ENCODE measurements at places on chromosomes 13 and 19.

DNA sequence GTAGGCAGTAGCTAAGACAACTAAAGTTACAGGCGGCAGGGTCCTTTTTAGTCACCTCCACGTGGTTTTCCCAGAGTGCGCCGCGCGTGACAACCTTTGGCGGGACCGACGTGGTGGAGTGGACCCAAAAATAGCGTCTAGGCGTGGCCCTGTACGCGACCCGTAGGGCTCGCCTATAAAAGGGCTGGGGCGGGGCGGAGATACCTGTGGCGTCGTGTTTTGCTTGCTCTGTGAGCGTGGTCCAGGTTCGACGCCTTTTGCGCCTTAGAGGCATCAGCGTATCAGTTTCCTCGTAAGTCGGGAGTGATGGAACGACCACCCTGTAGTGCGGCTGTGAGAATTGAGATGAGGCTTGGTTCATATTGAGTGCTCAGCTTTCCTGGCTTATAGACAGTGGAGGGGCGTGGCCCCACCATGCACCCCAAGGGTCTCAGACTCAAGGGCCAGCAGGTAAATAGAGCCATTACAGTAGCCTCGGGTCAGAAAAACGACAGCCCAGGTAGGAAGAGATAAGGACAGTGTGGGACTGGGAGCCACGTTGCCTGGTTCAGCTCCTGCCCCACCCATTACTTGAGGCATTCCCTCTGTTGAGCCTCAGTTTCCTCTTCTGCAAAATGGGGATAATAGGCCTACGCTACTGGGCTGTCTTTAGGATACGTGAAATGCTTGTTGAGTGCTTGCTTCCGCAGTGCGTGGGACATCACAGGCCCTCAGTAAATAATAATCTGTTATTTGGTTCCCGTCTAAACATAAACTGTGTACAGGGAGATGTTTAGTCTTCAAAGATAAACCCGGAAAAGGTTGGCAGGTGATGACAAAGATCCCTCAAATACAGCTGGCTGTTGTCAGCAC is 693 bp upstream of the TMED1 start:
- no peak for DNase-seq

GRCh38 chr19:6481541-6482342 is at the start of gene DENND1C:
Gene DENND1C, minus strand, starts transcription at chr19:6481787. Its CDS starts 92 bp downstream, at chr19:6481695.
- DNase-seq, result no peak

- peak; percentile 50 for DNase-seq
These were observed 10.1 kb downstream of the GRIN2D start for GRCh38 chr19:48403606-48404005.

DNA sequence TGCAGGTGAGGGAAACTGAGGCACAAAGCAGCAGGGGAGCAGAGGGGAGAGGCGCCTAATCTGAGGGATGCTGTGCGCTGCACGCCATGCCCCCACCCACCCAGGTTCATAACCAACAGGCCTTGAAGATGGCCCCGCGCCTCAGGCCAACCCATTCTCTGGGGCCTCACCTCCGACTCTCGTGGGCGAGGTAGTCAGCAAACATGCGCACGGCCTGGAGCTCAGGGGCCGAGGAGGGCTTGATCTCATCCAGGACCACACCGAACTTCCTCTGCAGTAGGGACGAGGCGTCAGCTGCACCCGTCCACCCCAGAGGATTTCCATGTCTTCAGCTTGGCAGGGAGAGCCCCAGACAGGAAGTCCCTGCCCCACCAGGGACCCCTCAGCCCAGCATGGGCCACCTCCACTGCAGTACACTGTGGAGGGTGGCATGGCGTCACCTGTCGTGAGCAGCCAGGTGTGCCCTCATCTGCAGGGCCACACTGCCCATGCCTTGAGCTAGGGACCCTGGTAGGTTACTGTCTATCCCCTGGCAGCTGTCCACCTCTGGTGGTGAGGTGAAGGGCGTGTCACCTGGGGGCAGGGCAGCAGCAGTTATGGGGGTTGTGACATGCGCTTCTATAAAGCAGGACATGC is 8.3 kb downstream of the COPE start:
- no peak for DNase-seq

DNA sequence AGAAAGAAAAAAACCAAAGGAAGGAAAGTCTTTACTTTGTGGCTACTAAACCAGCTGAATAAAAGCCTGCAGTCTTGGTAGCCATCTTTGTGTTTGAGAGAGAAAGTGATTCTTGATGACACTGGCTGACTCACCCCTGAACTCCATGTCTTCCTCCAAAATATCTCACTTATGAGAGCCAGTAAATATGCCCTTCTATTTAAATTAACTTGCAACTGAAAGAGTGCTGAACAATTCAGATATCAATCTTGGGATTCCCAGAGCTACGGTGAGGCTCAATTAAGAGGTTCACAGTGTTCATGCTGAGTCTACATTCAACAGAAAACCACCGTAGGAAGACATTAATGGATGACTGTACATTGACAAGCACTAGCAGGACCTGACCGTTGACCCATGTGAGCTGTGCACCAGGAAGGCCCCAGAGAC is 57.9 kb downstream of the KCTD12 start:
- no peak for DNase-seq

DNA sequence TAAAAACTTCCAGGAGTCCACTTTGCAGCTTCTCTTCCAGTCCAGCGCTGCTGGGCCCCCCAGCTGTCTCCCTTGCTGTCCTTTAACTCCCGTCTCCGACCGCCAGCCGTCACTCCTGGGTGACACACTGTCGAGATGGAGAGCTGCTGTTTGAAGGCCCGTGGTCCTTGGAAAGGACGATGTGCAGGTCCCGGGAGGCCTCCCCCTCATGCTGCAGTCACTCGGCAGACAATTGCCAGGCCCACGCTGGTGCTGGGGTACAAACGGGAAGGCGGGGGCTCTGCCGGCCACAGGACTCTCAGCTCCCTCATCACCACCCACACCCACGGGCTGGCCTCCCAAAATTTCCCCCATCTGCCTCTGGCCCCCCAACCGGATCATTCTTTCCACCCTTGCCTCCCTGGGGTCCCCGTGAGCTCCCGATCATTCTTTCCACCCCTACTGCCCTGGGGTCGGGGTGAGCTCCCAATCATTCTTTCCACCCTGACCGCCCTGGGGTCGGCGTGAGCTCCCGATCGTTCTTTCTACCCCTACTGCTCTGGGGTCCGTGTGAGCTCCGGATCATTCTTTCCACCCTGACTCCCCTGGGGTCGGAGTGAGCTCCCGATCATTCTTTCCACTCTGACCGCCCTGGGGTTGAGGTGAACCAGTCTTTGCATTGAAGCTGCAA is 16.0 kb upstream of the ZNF554 start:
- DNase-seq, result no peak

- no peak for DNase-seq
These were observed 67.5 kb downstream of the LATS2 start for GRCh38 chr13:20993661-20994440.

Measured in muscle of back (tissue), 13 donors.